Right forelimb (tissue), 1 donor: ENCODE measurements at places on chromosomes 7 and 10.

DNA sequence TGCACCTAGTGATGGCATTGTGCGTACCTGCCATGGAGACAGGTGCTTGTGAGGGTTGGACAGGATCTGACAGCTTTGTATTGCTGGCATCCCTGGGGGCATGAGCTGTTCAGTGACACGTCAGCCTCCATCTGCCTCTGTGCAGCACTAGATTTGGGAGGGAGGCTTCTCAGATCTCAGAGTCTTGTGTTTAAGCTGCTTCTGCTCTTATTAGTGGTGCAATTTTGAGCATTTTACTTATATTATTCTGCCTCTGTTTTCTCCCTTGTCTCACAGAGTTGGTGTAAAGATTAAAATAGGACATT lies 5.1 kb downstream of the ARHGAP22 start:
- no peak for DNase-seq

- no peak for DNase-seq
Measured at GRCh38 chr7:115734641-115735040, 295.9 kb downstream of the TFEC start.

GRCh38 chr7:69638674-69639073 lies 40.4 kb downstream of the AUTS2 start:
- no peak for DNase-seq

GRCh38 chr7:1850111-1850975 lies 180.3 kb downstream of the ELFN1 start:
- DNase-seq, result no peak

DNA sequence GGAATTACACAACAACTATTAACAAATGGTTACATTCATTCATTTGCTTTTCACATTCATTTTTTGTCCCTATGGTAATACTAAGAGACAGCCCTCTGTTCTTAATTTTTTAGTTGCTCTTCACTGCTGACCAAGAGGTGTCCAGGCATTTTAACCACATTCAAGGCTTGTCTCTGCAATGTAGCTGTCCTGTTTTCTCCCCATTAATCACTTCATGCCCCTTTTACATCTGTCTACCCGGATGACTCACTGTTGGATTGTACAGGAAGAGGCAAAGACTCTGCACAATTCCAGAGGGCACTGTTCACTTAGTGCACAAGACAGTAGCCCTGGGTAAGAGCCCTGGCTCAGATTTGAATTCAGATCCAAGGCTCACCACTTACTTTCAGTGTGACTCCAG lies 168.5 kb downstream of the NOC3L start:
- DNase-seq, result no peak

DNA sequence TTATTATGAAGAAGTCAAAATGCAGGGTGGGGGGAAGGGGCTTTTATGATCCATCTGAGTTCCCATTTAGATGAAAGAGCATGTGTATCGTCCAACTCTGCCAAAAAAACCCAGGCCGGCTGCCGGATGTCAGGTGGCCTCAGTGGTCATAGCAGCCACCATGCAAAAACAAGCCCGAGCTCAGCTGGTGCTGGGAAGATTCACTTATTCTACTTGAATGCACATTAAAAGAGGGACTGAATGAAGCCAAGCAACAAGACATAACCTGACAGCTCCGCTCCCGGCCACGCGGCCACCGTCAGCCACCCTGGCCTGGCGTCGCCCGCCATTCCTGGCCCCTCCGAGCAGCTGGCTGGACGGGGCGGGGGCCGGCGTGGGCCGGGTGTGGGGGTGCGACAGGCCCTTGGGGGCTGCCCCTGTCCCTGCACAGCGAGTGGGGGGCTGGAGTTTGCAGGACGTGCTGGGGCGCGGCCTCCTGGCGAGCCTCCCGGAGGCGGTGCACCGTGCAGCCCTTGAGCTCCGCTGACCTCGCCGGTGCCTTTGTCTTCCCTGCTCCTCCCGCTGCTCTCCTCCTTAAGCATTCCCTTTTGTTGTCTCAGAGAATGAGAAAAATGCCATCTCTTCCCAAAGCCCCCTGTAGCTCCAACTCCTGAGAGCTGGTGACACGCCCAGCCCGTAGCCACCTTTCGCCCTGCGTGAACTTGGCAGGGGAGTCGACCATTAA lies 67.8 kb downstream of the EBF3 start:
- no peak for DNase-seq

GRCh38 chr7:155538293-155538692 lies 8.1 kb downstream of the CNPY1 start:
- no peak for DNase-seq

DNA sequence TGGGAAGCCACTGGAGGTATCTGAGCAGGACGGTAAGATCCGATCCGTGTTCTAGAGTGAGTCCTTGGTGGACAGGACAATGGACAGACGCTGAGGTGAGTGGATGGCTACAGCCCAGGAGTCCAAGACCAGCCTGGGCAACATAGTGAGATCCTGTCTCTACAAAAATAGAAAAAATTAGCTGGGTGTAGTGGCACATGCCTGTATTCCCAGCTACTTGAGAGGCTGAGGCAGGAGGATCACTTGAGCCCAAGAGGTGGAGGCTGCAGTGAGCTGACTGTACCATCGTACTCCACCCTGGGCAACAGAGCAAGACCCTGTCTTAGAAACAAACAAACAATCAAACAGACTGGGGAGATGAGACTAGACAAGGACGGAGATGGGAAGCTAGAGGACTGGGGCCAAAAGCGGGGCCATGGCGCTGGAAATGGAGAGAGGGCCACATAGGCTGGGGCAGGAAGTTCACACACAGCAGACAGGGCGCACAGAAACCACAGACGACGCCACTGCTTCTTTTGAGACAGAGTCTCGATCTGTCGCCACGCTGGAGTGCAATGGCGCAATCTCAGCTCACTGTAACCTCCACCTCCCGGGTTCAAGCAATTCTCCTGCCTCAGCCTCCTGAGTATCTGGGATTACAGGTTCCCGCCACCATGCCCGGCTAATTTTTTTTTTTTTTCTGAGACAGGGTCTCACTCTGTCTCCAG lies 24.7 kb downstream of the DAGLB start:
- no peak for DNase-seq

DNA sequence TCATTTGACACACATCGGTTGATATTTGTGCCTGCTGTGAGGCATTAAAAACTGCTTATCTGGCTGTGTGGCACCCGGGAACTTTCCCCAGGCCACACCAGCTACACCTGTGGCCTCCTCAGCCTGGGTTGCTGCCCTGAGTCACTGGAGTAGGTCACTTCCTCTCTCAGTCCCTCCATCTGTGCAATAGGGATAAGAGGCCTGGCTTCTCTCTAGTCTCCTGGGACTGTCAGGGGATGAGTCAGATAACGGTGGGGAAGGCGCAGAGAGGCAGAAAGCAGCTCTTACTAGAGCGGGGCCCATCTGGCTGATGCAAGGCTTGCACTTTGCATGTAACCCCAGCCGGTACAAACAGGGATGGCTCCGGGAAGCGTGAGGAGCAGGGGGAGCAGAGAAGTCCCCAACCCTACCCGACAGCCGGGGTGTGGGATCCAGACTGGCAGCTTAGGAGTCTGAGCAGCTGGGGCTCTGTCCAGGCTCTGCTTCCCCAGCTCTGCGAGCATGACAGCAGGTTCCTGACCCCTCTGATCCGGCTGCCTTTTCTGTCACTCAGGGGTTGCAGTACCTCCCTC lies 34.0 kb downstream of the DNAJB12 start:
- no peak for DNase-seq
